Stimulated activated naive CD4-positive, alpha-beta T cell (primary cell): ENCODE measurements at places on chromosomes 6 and 20.

- DNase-seq, result no peak
Measured at GRCh38 chr6:46491628-46492547, 639 bp upstream of the RCAN2 start.

DNA sequence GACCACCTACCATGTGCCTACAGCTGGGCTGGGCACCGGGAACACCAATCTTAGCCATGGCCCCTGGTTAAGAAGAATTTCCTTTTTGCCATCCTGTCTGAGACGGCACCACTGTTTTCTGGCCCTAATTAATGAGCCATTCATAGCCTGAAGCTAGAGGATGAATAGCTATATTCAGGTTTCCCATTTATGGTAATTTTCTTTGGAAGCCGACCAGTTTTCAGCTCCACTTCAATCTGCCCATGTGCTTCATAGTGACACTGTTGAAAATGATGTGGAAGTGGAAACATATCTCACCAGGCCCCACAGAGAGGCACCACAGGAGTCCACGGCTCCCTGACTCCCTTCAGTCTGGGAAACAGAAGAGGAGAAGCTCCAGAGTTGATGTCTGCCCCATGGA is 22.6 kb upstream of the ULBP3 start:
- DNase-seq, result no peak

GRCh38 chr6:110432285-110432900 is 17.0 kb upstream of the DDO start:
- DNase-seq, result no peak

GRCh38 chr20:5095931-5096330 is 23.8 kb downstream of the PCNA start:
- DNase-seq, result no peak

DNA sequence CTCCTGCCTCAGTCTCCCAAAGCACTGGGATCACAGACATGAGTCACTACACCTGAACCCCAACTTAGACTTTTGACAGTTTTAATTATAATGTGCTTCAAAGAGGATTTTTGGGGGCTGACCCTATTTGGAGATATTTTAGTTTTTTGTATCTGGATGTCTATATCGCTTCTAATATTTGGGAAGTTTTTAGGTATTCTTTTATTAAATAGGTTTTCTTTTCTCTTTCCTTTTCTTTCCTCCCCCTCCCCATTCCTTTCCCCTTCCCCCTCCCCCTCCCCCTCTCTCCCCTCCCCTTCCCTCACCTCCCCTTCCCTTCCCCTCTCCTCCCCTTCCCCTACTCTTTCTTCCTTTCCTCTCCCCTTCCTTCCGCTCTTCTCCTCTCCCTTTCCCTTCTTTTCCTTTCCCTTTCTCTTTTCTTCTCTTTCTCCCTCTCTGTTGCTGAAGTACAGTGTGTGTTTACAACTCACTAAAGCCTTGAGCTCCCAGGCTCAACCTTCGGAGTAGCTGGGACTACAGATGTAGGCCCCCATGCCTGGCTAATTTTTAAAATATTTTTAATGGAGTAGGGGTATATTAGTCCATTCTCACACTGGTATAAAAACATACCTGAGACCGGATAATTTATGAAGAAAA is 24.4 kb upstream of the NKX2-4 start:
- no peak for DNase-seq

- DNase-seq, result no peak
Measured at GRCh38 chr20:46740214-46740609, 30.8 kb downstream of the SLC2A10 start.

DNA sequence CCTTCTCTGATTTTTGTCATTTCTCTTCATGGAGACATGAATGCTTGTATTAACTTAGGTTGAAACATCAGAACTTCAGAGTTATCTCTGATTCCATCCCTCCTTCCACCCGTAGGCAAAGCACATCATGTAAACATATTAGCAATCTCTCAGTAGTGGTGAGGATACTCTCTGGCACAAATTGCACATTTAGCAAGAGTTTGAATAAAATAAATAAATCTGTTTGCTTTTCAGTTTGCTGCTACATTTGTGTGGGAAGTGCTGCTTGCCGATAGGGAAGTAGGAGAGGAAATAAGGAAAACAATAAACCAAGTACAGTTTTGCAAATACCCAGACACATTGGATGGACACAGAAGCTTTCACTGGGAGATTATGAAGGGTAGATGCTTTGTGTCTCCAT is 359.0 kb downstream of the BCKDHB start:
- no peak for DNase-seq

- DNase-seq, result no peak
Measured at GRCh38 chr20:41119614-41120561, 17.5 kb upstream of the PLCG1 start.

DNA sequence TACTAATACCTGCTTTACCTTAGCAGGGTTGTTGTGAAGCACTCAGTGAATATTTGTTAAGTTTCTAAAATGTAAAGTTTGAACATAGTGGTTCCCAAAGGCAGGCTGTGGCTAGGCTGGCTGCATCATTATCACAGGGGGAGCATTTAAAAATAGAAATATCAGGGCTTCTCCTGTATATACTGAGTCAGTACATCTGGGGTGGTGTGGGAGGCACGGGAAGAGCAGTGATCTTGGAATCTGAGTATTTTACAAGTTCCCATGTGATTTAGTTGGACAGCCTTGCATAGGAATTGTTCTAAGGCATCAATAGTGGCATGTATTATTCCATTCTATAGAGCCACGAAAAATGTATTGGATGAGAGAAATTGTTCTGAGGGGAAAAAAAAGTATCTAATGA is 8.0 kb downstream of the CDC5L start:
- DNase-seq, result no peak
